Cardiac fibroblast (primary cell): ENCODE measurements at places on chromosomes 6 and 20.

GRCh38 chr20:35116258-35116657 is 23.7 kb upstream of the TRPC4AP start:
- no peak for DNase-seq

- DNase-seq = no peak
Measured at GRCh38 chr20:58886546-58886945, 34.0 kb downstream of the GNAS start.

DNA sequence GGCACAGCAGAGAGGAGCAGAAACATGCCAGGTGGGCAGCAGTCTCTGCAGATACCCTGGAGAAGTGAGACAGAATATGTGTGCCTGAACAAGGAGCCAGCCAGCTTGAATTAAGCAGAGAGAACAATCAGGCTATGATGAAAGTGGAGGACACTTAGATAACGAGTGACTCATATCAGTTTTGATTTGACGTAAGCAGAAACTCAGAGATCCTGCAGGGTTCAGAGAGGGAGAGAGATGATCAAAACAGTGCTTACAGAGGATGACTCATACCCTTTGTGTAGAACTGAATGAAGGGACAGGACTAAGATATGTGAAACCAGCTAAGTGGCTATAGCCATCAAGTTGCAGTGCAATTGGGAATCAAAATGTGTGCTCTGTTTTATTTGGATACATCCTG is 300.7 kb downstream of the TENT5A start:
- peak; percentile 81 for DNase-seq

DNA sequence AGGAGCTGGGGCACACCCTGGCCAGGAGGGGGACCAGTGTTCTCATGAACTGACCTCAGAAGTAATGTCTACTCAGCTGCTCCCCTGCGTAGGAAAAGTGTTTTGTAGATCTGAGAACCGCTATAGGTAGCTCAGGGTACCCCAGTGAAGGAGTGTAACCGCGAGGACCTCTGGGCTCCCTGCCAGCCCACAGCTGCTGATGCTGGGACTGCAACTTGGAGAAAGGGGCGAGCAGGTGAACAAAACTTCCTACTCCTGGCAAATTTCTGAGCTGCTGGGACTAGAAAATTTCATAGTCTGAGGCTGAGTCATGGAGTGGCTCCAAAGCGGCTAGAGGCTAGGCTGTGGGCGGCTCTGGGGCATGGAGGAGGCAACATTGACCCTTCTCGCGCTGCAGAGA is 51.9 kb downstream of the PYGB start:
- no peak for DNase-seq
